HCT116 (cell line): ENCODE measurements at places on chromosomes 3 and 15. TPM values are rescaled to one million over a fixed set of nuclear protein-coding genes. Genes with fewer than 3 reads are reported as not detected.
A peak's percentile ranks its signal among the peaks of the same experiment; 100 is the strongest.

- H3K4me1 ChIP-seq = no peaks in the 10 kb centered on the region
- H3K27me3 ChIP-seq = no peaks in the 10 kb centered on the region
- no peaks in the 10 kb centered on the region for H3K36me3 ChIP-seq
- DNase-seq = no peak
- H3K27ac ChIP-seq = no peak overlapping the region
- no peak overlapping the region for H3K4me3 ChIP-seq
Measured at GRCh38 chr15:99763827-99764226, 30.6 kb upstream of the LYSMD4 start.

GRCh38 chr3:111128884-111129283 is 57.3 kb downstream of the NECTIN3 start:
- no peak for DNase-seq
- H3K27me3 ChIP-seq = no peaks in the 10 kb centered on the region
- H3K4me1 ChIP-seq = no peaks in the 10 kb centered on the region
- no peak overlapping the region for H3K4me3 ChIP-seq

GOLGA8S gene
- 0.15 TPM for total RNA-seq

DNA sequence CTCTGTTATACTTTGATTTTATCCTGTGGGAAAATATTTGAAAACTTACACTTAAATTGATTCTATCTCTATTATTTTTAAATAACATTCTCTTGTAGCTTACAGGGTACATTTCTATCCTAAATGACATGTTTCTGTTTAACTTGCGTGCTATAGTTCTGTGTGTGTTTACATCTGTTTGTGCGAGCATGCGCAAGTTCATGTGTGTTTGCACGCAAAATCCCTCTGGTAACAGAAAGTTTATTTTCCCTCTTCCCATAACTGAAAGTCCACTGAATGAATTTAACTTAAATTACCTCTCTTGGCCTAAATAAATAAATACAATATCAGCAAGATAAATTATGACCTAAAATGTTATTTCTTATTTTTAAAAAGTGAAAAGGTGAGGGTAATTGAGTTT is 117.3 kb upstream of the NEO1 start:
- DNase-seq = no peak
- no peak overlapping the region for H3K27ac ChIP-seq

DNA sequence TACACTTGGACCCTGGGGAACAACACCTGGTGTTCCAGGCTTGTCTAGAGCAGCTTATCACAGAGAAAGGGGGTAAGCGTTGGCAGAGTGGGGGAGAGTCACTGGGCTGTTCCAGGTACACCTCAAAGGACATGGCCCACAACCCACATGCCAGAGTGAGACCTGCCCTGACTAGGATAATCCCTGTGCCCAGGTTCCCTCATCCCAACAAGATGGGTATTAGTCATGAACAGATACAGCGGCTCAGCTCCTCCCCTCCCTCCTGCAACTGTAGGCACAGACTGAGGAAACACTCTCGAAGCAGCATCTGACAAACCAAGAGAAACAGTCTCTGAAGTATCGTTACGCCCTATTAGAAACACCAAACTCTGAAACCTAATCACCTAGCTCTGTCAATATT is 32.1 kb upstream of the RPS17 start:
- H3K4me3 ChIP-seq = no peak overlapping the region
- H3K36me3 ChIP-seq = no peaks in the 10 kb centered on the region
- no peak overlapping the region for H3K27ac ChIP-seq

- H3K36me3 ChIP-seq = no peaks in the 10 kb centered on the region
- no peak overlapping the region for H3K4me3 ChIP-seq
- H3K27ac ChIP-seq = no peak overlapping the region
- H3K27me3 ChIP-seq = no peaks in the 10 kb centered on the region; the same call in 1 of the 2 replicates
Measured at GRCh38 chr3:29314727-29315088, 33.8 kb downstream of the RBMS3 start.

GATA2 gene
- total RNA-seq = 18.6 TPM

DISP2 gene
- 3.3 TPM for total RNA-seq

ATRIP gene
- total RNA-seq = 15.6 TPM

- H3K36me3 ChIP-seq = no peaks in the 10 kb centered on the region
- H3K4me1 ChIP-seq = no peaks in the 10 kb centered on the region
- no peaks in the 10 kb centered on the region for H3K27me3 ChIP-seq
- no peak overlapping the region for H3K27ac ChIP-seq
Measured at GRCh38 chr3:143064777-143065176, 54.8 kb upstream of the CHST2 start.

- no peak overlapping the region for H3K4me3 ChIP-seq
- no peak for DNase-seq
- H3K4me1 ChIP-seq = no peaks in the 10 kb centered on the region
- H3K36me3 ChIP-seq = no peaks in the 10 kb centered on the region
- H3K27me3 ChIP-seq = peaks cover 6% of the 10 kb centered on the region; the same call in 1 of the 2 replicates
Measured at GRCh38 chr3:72308641-72309040, 523.7 kb upstream of the PROK2 start.

DNA sequence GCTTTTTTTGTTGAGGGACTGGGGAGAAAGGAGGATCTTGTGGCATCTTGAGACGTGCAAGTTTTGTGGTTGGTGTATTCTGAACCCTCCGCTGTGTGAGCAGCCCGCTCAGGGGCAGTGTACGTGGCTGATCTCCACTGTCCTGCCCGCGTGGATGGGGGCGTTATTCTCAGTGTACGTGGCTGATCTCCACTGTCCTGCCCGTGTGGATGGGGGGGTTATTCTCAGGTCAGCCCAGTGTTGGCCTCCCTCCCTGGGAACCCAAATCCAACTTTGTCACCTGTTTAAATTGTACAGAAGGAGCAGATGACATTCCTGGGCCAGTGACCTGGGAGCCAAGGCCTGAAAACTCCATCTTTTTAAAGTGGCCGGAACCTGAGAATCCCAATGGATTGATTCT is 84.0 kb downstream of the PGPEP1L start:
- no peak overlapping the region for H3K4me3 ChIP-seq
- no peaks in the 10 kb centered on the region; the same call in none of the 2 replicates for H3K36me3 ChIP-seq
- H3K27ac ChIP-seq = no peak overlapping the region
- H3K4me1 ChIP-seq = no peaks in the 10 kb centered on the region
- no peak for DNase-seq

TIGIT gene
- total RNA-seq = 0.07 TPM

PLOD2 gene
- 25.8 TPM for total RNA-seq

- DNase-seq = no peak
- H3K27me3 ChIP-seq = no peaks in the 10 kb centered on the region
- H3K4me3 ChIP-seq = no peak overlapping the region
- no peaks in the 10 kb centered on the region for H3K4me1 ChIP-seq
Measured at GRCh38 chr3:61774279-61774890, 213.0 kb downstream of the PTPRG start.

DNA sequence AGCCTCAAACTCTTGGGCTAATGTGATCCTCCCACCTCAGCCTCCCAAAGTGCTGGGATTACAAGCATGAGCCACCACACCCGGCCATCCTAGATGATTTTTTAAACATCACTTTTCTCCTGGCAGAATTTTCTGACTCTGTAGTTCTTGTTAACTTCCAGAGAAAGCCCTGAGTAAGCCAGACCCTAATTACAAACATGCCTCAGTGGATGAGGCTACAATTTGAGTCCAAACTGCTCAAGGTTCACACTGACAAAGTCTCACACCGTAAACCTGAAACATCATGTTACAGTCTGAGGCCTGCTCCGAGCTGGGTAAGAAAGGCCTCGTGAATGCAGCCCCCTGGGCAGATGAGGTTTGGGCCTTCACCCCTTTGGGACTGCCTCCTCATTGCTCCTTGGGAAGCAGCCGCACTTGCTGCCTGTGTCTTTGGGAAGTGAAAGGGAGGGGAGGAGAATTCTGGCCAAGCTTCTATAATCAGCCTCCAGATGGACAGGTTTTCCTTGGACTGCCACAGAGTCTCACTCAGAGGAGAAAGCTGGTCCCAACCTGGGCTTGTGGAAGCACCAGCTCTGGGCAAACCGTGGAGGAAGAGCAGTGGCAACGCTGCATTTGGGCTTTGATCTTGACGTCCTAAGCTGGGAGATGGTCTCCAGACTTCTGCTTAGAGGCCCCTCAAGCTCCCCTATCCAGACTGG is 46.0 kb downstream of the CA12 start:
- H3K36me3 ChIP-seq = no peaks in the 10 kb centered on the region
- peaks cover 16% of the 10 kb centered on the region for H3K4me1 ChIP-seq
- no peak for DNase-seq
- no peak overlapping the region for H3K4me3 ChIP-seq
- H3K27me3 ChIP-seq = no peaks in the 10 kb centered on the region
- no peak overlapping the region for H3K27ac ChIP-seq

- no peaks in the 10 kb centered on the region for H3K36me3 ChIP-seq
- no peak overlapping the region for H3K4me3 ChIP-seq
- DNase-seq = no peak
Measured at GRCh38 chr15:95663156-95664100, 667.1 kb upstream of the NR2F2 start.

CLDN16 gene
- not detected for total RNA-seq

DNA sequence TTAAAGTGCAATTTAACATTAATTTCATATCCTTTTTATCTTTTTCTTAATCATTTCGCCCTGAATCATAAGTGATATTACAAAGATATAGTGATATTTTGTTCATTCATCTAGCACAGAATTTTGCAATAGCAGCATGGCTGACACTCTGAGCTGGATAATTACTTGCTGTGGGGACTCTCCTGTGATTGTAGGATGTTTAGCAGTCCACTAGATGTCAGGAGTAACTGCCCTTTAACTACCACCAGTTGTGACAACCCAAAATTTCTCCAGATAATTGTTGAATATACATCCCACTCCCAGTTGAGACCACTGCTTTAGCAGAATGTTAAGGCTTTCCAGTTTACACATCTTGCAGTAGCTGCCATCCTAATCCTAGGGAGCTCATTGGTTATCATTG is 196.8 kb upstream of the MBNL1 start:
- H3K4me1 ChIP-seq = no peaks in the 10 kb centered on the region
- DNase-seq = peak; percentile 1
- no peak overlapping the region for H3K4me3 ChIP-seq
- H3K27ac ChIP-seq = no peak overlapping the region
- H3K36me3 ChIP-seq = no peaks in the 10 kb centered on the region

APBA2 gene
- 0.47 TPM for total RNA-seq

DNA sequence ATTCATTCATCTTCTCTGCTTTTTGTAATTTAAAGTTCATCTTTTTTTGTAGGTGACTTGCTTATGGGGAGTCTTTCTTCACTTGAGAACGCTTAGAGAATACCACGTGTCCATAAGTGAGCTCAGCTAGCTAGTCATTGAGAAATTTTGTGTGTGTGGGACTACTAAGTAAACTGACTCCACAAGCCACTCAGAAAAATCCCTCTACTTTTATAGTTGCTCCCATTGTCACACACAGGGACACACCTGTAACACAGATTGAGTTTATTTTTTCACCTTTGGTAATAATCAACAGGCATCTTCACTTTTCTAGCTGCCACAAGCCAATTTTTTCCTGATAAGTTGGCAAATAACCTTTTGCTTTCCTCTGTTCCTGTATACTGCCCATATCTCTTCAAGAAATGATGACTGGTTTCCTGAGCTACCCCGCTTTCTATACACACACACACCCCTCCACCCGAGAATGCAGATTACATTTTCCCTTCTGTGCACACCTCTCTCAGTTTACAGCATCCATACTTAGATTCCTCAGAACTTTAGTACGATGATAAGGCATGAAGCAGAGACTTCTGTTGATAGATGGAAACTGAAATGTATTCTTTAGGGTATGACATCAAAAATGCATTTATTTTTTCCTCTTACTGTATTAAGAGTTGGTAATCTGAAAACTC is 4.6 kb downstream of the TSC22D2 start:
- H3K27me3 ChIP-seq = no peaks in the 10 kb centered on the region
- H3K36me3 ChIP-seq = peaks cover 15% of the 10 kb centered on the region
- H3K4me1 ChIP-seq = peaks cover 37% of the 10 kb centered on the region
- no peak for DNase-seq
- H3K27ac ChIP-seq = no peak overlapping the region

GRCh38 chr15:75036212-75036616 is 12.8 kb downstream of the PPCDC start:
- DNase-seq = peak; percentile 72
- peaks cover 2% of the 10 kb centered on the region; the same call in 1 of the 2 replicates for H3K36me3 ChIP-seq
- H3K4me1 ChIP-seq = peaks cover 41% of the 10 kb centered on the region

ZCWPW2 gene
- 1.1 TPM for total RNA-seq

GRCh38 chr3:64546856-64547255 is 140.9 kb downstream of the ADAMTS9 start:
- no peaks in the 10 kb centered on the region for H3K36me3 ChIP-seq
- no peak overlapping the region for H3K27ac ChIP-seq
- H3K27me3 ChIP-seq = peaks cover 23% of the 10 kb centered on the region

DNA sequence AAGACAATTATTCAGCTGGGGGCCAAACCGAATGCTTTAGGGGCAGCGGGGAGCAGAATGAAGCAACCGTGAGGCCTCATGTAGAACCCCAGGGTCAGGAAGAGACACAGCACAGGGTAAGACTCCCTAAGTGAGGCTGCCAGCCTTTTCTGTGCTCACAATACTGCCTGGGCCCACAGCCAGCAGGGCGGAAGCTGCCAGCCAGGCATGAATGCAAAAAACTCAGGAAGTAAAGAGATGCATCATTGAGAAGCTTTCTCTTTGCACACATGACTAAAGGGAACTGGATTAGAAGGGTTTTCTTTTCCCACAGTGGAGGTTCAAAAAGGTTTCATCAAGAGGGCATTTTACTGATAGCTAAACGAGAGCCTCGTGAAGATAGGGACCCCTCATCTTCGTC is 33.3 kb downstream of the CA12 start:
- H3K4me3 ChIP-seq = no peak overlapping the region
- DNase-seq = no peak
- no peaks in the 10 kb centered on the region for H3K36me3 ChIP-seq
- H3K27me3 ChIP-seq = no peaks in the 10 kb centered on the region

GRCh38 chr3:102745881-102746280 is 311.1 kb downstream of the ZPLD1 start:
- peak; percentile 4 for DNase-seq
- no peak overlapping the region for H3K27ac ChIP-seq
- no peaks in the 10 kb centered on the region for H3K27me3 ChIP-seq
- H3K36me3 ChIP-seq = no peaks in the 10 kb centered on the region
- no peak overlapping the region for H3K4me3 ChIP-seq

GRCh38 chr3:23114432-23114831 is 88.7 kb upstream of the UBE2E2 start:
- no peak overlapping the region for H3K27ac ChIP-seq
- no peak for DNase-seq
- H3K4me3 ChIP-seq = no peak overlapping the region
- no peaks in the 10 kb centered on the region for H3K36me3 ChIP-seq
- no peaks in the 10 kb centered on the region for H3K4me1 ChIP-seq
- peaks cover 39% of the 10 kb centered on the region for H3K27me3 ChIP-seq

DNA sequence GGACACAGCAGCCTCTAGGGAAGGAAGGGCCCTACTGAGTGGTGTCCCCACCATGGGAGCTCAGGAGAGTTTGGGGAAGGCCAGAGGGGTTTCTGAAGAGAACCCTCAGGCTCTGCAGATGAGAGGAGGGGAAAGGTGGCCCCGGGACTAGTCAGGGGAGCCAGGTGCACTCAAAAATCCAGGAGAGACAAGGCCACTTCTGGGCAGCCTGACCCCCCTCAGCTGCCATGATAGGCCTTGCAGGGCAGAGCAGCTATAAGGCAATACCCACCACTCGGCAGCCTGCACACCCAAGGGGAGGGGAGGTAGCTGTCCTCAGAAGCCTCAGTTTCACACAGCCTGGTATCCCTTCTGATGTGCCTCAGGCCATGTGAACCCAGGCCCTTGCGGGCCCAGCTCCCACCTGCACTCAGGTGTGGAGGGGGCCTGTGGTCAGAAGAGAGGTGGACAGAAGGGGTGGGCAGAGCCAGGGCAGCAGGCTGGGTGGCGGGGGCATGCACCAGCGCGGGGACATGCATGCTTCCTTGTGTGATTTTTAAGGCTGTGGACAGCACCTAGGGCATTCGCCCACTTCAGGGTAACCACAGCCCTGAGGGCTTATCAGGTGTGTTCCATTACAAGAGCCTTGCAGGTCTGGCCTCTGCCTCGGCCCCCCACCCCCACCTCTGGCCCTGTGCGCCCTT is 34.6 kb downstream of the SRPRB start:
- no peaks in the 10 kb centered on the region for H3K27me3 ChIP-seq
- no peaks in the 10 kb centered on the region for H3K4me1 ChIP-seq
- H3K36me3 ChIP-seq = no peaks in the 10 kb centered on the region
- H3K27ac ChIP-seq = no peak overlapping the region
